Tibial artery (tissue), 4 donors: ENCODE measurements at places on chromosomes 4 and X.

DNA sequence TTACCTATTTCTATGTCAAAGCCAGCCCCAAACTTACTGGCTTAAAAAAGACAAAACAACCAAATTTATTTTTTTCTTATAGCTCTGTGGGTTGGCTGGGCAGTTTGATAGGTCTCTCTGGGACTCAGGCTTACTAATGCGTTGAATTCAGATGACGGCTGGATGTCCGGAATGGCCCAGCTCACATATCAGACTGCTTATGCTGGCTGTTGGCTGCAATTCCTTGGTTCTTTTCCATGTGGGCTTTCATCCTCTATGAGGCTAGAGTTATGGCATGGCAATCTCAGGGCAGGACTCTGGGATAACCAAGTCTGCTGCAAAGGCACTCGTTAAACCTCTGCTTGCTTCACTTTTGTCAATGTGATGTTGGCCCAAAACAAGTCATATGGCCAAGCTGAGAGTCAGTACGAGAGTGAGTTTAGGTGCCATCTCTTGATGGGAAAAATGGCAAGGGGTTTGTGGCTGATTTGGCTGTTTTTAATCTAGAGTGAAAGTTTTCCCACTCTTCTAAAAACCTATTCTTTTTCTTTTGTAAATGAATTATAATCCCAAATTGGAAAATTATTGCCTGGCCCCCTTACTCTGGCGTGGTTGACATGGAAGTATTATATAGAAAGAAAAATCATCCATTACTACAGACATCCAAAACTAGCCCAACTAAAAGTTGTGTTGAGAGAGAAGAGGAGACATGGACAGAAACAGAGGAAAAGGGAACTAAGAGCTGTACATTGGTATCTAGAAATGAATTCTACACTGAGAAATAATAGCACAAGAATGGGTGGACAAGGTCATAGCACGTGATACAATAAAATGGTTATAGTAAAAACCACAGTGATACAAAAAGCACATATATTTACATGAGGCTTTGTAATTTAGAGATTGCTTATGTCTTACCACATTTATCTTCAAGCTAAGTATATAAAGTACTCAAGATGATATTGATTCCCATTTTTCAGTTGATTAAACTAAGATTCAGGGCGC lies 6.6 kb downstream of the PRIMPOL start:
- DNase-seq, result no peak

DNA sequence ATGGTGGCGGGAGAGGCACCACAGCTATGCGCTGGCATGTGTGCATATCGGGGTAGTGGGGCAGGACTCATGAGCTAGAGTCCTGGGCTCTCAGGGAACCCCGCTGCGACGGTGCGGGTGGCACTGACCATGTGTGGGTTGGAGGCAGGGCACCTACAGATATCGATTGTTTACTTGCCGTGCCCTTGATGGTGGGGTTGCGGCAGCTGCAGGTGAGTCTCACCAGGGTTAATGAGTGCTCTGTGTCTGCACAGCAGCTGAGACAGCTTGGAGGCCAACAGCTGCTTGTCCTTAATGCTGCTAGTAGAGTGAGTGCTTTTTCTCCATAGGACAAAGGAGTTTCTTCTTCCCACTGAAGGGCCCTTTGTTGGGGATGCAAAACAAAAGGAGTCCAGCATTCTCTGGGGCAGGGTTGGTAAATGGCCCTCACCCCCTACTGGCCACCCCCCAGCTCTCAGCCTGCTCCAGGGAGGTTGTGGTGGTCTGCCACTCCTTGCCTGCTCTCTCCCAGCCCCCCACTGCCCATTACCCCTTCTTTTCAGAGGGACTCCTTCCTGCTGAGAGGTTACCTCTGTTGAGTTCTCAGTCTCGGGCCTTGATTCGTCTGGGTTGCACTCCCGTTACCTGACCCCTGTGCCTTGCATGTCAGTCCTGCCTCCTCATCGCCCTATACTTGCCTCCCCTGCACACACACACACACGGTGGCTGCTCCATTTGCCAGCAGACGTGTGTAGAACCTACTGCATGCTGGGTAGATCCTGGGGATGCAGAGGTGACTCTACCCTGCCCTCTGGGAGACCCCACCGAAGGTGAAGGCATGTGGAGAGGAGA lies 52.8 kb downstream of the TBC1D14 start:
- no peak for DNase-seq

GRCh38 chr4:16140879-16141249 lies 57.0 kb upstream of the PROM1 start:
- DNase-seq, result no peak

GRCh38 chrX:69362354-69362753 lies 141.8 kb upstream of the NALF2 start:
- no peak for DNase-seq

DNA sequence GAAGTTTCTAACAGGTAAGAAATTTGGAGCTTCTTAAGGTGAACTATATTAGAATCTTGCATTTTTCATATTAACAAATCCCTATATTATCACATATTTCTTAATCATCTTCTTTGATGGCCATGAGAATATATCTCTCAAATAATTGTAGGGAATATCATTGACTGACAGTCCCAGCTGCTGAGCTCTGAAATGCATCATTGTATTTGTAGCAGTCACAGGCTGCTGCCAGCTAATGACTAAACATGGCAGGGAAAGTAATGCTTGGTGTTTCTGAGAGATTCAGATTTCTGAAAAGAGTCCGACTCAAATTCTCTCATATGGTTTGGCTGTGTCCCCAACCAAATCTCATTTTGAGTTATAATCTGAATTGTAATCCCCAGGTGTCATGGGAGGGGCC lies 171.9 kb downstream of the TRAM1L1 start:
- DNase-seq, result no peak

- no peak for DNase-seq
Observed at GRCh38 chrX:38848671-38849455, 47.6 kb downstream of the MID1IP1 start.
